Stimulated activated CD4-positive, alpha-beta T cell treated with anti-CD3 and anti-CD28 coated beads, Interleukin-4, amount 100 ng/mL, for 4 hours (primary cell): ENCODE measurements at places on chromosomes 1 and 21.

DNA sequence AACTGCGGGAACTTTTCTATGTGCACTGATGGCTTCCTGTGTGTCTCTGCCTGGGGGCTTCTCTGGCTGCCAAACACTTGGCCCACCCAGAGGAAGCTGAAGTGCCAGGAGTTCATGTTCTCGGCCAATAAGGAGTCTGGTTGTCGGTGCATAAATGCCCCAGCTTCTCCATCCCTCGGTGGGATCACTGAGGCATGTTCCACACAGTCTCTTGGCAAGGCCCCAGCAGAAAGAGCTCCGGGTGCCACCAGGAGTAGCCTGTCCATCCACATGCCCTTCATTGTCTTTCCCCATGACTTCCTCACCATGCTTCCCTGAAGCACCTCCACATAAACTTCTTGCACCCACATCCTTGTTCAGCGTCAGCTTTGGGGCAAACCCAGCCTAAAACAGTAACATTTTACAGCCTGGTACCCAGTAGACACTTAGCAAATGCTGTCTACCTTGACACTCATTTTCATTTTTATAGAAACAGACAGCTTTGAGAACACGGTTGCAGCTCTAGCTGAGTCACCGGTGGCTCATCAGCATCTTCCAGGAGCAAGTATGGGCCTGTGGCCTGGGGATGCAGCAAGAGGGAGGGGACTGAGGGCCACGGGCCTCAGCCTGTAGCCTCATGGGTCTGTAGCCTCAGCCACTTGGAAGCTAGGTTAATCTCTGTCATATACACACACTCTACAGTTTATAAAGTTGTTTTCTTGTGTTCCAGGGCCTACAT is 14.8 kb upstream of the CDCP2 start:
- DNase-seq: no peak

DNA sequence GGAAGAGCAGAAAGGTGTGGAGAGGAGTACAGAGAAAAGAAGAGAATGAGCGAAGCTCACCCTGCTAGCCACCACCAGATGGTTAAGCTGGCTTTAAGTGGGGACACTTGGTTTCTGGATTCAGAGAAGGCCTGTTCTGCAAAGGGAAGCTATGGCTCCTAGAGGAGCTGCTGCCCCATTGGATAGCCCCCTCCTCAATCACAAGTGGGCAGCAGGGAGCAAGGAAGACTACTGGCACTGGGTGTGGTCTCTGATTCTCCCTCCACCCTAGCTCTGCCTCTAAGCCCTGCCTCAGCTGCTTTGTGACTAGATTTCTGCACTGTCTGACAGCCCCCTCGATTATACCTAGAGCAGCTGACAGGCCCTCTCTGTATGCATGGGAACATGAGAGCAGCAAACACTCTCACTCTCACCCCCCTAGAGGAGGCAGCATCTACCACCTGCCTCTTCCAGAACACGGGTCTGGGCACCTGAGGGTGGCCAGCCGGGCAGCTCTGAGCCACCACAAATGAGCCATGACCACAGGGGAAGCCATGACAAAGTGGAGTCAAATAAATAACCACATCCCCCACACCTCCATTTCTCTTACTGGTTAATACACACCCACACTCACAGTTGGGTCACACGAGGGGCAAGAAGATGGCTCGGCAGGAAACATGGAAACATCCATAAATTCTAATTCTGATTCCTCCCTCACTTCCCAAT is 13.6 kb downstream of the PLEKHA6 start:
- DNase-seq: no peak

- no peak for DNase-seq
Observed at GRCh38 chr1:203656796-203657747, 30.4 kb downstream of the ATP2B4 start.

- DNase-seq: no peak
Observed at GRCh38 chr21:39631842-39632562, 19.3 kb downstream of the B3GALT5 start.

- DNase-seq: no peak
Observed at GRCh38 chr21:46028573-46029091, 47.1 kb downstream of the COL6A1 start.
